Posterior vena cava (tissue), 2 donors: ENCODE measurements at places on chromosomes 12 and 14. TPM values are rescaled to one million over a fixed set of nuclear protein-coding genes. Genes with fewer than 3 reads are reported as not detected.

The PAH gene
- total RNA-seq = 0.37 TPM

The PSMB5 gene
- total RNA-seq = 71.5 TPM

The MYO1A gene
- total RNA-seq = 0.28 TPM

The NPFF gene
- total RNA-seq = not detected

The SOX5 gene
- total RNA-seq = 18.1 TPM

The TMEM63C gene
- not detected for total RNA-seq

DNA sequence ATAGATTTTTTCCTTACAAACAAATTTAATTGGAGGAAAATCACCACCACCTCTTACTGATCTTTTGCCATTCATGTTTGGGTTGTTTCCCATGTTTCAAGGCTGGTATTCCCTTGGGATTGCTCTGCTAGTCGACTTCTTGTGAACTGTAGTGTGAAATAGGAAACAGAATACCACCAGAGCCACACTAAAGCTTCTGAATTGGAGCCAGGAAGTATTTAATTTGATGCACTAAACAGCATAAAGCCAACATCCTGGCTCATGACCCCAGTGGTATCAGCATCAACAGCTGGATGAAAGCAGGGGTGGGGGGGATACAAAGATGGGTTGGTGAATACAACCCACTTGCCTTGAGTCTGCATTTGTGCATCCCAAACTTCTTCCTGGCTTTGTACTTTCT, 127.5 kb downstream of the TBC1D30 start:
- no peak for DNase-seq

- no peak for DNase-seq
Measured at GRCh38 chr14:97581016-97581415, 783.8 kb downstream of the VRK1 start.

GRCh38 chr12:30110498-30110897, 326.8 kb upstream of the TMTC1 start:
- DNase-seq = peak; percentile 67

GRCh38 chr14:21543963-21544362, 17.8 kb upstream of the SALL2 start:
- DNase-seq = no peak

GRCh38 chr14:23468704-23469126, 788 bp upstream of the NGDN start:
- DNase-seq = no peak

GRCh38 chr12:27548301-27549199, 24.5 kb downstream of the PPFIBP1 start:
- DNase-seq = no peak

- peak; percentile 83 for DNase-seq
Measured at GRCh38 chr12:121794534-121795033, 1.1 kb upstream of the RHOF start.

DNA sequence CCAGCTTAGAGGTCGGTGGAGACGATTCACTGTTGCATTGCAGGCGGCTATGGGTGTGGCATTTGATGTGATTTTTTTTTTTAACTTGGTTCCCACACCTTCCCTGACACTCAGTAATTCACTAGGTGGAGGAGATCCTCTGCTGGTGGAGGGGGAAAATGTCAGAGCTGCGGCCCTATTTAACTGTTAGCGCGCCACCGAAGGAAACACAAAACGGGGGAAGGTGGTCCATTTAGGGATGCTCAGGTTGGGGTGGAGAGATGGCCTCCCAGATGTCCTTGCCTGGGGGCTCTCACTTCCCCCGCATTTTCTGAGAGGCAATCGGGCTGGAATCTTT, 4.3 kb upstream of the HOXC12 start:
- no peak for DNase-seq

DNA sequence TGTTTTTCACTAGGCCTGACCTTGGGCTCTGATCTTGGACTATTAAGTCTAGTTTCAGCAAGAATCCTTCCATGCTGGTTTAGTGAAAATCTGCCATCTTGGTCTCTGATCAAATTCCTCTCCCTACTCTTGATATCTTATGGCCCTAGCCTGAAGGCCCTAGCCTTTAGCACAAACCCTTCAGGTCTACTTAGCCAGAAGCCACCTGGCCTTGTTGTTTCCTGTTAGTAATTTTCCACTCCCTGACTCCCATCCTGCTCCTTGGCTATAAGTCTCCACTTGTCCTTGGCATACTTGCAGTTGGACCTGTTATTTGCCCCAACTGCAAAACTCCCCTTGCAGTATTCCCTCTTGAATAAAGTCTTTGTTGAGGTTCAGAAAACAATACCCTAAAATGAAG, 241.4 kb downstream of the ADAMTS20 start:
- DNase-seq = no peak

- no peak for DNase-seq
Measured at GRCh38 chr14:89166633-89167032, 250.4 kb downstream of the FOXN3 start.

DNA sequence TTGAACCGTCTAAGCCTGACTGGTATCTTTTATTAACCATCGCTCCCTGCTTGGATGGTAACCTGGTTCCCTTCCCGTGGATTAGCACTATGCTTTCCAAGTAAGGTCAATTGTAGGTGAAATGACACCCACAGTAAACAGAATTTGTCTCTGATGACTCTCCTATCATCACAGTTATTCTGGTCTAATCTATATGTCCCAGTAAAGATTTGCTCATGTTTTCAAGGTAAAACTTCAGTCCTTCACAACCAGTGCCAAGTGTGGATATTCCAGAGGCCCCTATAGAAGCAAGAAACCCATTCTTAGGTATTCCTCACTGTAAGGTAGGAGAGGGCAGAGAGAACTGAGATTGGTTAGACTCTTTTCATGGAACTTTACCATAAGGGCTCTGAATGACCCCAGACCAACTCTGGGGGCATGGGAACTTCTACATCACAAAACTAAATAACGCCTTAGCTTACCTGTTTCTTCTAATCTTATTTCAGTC, 9.9 kb upstream of the HAUS4 start:
- no peak for DNase-seq

DNA sequence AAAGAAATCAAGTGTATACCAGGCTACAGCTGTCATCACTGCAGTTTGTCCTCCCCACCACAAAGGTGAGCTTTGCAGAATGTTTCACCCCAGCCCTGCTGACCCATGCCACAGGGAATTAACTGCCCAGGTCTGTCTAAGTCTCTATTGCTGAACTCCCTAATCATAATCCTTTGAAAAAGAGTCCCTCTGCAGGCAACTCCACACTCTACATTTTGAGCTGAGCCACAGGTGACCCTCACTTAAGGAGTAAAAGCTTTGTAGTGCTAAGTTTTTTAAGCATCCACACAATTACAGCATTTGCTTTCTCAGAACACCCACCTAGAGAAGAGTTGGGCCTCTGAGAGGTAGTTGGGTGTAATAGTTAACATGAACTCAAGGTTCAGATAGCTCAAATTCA, 90.0 kb downstream of the C12orf50 start:
- DNase-seq = no peak

DNA sequence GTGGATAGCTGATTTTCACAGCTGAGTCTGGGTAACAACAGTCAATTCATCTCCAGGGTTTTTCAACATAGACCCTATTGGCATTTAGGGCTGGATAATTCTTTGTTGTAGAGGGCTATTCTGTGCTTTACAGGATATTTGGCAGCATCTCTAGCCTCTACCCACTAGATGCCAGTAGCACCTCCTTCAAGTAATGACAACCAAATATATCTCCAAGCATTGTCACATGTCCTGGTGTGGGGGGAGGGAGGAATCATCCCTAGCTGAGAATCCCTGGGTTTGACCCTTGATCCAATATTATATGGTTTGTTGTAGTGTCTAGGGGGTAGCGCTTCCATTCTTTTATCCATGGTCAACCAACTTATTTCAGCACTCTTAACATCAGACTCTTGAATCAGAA, 157.2 kb downstream of the ANO4 start:
- no peak for DNase-seq

- no peak for DNase-seq
Measured at GRCh38 chr12:72406111-72406510, 133.9 kb downstream of the TRHDE start.

DNA sequence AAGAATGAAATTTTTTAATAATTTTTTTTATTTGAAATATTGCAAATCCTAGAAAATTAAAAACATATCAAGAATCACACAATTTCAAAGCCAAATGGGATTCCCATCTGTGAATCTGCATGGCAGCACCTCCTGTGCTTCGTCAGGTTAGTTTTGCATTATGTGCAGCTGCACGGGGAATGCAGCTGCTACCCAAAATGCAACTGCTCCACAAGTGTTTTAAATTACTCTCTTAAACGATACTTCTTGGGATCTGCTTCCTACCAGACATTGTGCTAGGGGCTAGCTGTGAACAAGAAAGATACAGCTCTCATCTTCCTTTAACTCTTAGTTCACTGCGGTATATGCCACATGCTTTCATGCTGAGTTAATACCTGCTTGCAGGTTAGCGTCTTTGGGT, 154.2 kb downstream of the CRADD start:
- no peak for DNase-seq

DNA sequence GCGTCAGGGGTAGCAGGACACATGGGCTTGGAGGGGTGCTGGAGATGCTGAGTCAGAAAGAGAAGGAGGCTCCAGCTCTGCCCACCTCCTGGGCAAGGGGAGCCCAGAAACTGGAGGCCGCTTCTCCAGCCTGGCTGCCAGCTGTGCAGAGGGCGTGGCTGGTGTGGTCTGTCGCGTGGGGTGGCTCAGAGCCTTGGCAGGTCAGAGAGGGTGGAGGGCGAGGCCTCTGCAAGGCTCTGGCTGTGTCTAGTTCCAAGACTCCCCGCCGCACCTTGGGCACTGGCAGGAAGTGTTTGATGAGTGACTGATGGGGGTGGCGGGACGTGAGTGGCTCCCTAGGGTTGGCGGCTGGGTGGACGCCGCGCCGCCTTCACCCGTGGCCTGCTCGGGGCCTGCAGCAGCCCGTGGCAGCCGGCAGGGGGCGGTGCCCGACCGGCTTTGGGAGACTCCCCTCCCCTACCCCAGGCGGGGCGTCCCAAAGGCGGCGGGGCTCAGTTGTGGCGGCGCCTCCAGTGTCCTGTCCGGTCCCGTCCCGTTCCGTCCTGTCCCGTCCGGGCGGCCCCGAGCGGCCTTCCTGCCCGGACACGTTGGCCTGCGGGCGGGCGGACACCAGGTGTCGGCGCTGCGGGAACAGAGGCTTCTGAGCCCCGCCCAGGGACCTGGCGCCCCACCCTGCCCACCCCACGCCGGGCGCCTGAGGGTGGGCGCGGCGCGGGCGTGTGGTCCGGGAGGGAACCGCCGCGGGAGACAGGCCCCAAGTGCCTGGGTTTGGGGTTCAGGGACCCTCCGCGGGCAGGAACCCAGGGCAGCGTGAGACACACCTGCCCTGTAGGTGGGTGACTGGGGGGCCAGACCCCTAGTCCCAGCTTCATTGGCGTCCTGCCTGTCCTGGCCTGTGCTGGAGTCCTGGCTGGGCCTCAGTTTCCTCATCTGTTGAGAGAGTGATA, 39.7 kb downstream of the KRT80 start:
- peak; percentile 93 for DNase-seq

- no peak for DNase-seq
Measured at GRCh38 chr14:55638665-55639064, 58.7 kb downstream of the KTN1 start.

DNA sequence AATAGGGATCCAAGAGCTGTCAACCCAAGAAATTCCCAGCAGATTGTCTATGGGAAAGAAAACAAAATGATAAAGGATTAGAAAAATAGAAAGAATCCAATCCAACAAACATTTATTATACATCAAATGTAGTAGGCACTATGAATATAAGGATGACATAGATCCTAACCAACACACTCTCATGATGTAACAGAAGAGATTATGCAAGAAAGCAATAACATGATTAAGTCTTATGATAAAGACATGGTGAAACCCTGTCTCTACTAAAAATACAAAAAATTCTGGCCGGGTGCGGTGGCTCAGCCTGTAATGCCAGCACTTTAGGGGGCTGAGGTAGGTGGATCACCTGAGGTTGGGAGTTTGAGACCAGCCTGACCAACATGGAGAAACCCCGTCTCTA, 2.7 kb downstream of the MED6 start:
- DNase-seq = no peak

DNA sequence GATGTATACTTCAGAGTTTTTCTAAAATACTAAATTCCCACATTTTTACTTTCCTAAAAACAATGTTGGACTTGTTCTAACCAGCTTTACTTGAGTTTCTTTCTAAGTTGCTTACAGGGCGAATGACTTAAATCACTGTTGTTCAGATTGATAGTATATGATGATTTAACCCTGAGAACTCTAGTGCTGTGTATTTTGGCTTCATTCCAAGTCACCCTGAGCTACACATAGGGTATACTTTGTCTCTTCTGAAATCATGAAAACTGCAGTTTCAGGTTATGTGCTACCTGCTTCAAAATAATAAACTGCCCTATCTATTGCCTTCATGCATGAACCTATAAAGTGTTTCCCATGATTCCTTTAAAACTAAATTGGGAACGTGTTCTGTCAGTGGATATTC, 162.5 kb upstream of the PDE3A start:
- no peak for DNase-seq

- DNase-seq = no peak
Measured at GRCh38 chr12:103401421-103401820, 94.3 kb downstream of the C12orf42 start.

DNA sequence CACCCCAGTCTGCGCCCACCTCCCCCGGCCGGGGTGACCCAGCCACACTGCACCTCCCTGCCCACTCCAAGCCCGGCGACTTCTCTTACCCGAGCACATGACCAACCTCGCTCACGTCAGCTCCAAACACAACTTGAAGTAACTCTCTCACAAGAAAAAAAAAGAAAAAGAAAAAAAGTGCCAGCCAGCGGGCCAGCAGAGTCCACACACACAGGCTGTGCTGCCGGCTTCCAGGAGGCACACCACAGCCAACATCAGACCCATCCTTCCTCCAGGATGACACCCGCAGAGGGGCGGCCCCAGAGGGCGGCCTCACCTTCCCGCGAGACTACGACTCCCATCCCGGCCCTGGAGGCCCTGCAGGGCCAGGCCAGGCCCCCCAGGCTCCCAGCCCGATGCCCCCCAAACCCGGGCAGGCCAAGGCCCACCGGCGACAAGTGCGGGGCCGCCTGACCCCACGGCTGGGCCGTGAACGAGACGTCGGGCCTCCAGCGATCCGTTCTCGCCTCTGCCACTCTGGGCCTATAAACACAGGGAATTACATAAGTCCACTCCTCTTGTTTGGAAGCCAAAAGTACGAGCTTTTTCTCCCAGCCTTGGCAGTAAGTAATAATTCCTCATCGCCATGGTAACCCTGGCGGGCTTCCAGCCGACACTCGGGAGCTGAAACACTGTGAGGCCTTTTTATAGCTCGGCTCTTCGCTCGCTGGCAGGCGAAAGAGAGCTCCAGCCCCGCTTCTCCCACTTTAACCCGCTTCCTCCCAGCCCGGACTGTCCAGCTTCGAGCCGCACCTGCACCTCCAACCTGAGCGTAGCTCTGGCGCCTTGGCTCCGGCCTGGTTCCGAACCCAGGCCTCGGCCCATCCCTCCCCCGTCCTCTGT, 49.1 kb downstream of the NCOR2 start:
- peak; percentile 99 for DNase-seq

DNA sequence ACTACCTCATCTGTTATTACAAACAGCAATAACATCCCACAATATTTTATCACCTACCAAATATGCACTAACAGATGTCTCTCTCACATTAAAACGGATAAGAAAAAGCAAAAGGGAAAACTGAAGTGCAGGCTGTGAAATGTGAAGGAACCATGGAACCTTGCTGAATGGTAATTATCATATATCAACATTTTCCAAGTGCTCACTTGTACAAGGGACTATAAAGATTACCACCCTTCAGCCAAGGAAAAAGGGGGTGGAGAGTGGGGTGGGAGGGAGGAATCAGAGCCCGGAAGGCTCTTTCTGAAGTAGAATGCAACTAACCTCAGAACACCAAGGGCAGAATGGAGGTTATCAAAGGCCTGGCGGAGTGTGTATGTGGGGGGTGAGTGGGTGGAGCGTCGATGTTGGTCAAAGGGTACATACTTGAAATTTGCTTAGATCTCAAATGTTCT, 1.2 kb downstream of the SNX6 start:
- no peak for DNase-seq

GRCh38 chr12:110421159-110421661, 17.7 kb upstream of the ANAPC7 start:
- DNase-seq = no peak
